ENCODE measurements at places on chromosomes 2 and 18.

GRCh38 chr2:96694816-96695455, 44.9 kb downstream of the LMAN2L start:
- no peak for DNase-seq

- peak; percentile 99 for DNase-seq
These were observed 204.6 kb downstream of the CTNNA2 start for GRCh38 chr2:79717364-79718007.

- no peak for DNase-seq
These were observed 263.5 kb downstream of the EPHA4 start for GRCh38 chr2:221308507-221309066.

DNA sequence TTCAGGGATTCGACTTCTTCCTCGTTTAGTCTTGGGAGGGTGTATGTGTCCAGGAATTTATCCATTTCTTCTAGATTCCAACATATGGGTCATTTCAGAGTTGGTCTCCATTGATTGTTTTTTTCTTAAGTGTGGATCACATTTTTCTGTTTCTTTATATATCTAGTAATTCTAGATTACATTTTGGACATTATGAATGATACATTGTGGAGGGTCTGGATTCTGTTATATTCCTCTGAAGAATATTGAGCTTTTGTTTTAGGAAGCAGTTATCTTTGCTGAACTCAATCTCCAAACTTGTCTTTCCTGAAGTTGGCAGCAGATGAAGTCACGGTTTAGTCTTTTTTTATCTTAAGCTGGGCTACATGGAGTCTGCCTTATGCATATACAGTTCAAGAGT, 9.3 kb downstream of the FAM228B start:
- no peak for DNase-seq

DNA sequence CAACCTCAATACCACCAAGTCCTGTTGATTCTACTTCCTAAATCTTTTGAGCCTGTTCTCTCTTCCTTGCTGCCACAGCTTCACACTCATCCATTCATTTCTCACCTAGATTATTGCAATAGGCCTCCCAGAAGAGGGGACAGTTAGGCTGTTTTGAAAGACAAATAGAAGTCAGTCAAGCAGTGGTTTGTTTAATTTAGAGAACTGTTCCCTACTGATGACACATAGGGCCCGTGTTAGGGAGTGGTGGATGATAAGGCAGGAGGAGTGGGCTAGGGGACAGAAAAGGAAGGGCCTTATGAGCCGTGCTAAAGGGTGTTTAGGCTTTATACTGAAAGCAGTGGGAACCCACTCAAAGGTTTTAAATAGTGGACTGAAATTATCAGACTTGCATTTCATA, 59.6 kb upstream of the ZFP36L2 start:
- no peak for DNase-seq

- no peak for DNase-seq
These were observed 40.9 kb downstream of the GYPC start for GRCh38 chr2:126696644-126697520.

DNA sequence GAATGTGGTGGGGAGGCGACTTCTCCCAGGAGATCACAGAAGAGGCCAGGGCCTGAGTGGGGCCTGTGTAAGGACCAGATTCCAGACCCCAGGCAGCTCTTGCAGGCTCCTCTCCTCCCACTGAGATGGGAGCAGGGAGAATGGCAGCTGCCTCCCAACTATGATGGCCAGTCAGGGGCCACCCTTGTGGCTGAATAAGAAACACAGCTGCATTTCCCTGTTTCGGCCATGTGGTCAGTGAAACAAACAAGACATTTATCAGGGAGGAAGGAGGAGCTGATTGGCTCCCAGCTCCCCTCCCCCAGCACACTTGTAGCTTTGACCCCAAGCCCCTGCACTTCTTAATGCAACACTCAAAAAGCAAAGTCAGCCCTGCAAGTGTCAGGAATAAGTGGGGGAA, 143.5 kb downstream of the CELF4 start:
- DNase-seq = no peak

GRCh38 chr18:23618862-23619387, 32.6 kb upstream of the NPC1 start:
- DNase-seq = no peak

- DNase-seq = peak; percentile 98
These were observed 5.8 kb downstream of the XRCC5 start for GRCh38 chr2:216114714-216115531.

GRCh38 chr2:19244460-19245363, 113.7 kb downstream of the OSR1 start:
- DNase-seq = no peak

- DNase-seq = no peak
These were observed 1277.0 kb upstream of the SLC39A10 start for GRCh38 chr2:194380011-194380410.

DNA sequence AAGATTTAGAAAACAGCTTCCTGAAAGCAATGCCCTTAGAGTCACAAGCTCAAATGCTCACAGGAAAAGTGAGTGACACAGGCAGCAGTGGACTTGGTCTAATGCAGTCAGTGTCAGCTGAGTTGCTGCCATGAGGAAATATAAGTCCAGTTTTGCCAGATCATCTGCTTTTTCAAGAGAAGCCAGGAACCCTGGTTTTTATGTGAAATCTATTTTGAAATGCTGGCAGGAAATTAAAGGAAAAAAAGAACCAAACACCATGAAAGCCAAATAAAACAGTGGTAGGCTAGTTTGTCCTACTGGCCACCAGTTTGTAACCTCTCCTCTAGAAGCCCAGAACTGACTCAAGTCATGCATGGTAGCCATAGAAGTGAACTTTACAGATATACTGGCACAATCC, 109.2 kb downstream of the THADA start:
- no peak for DNase-seq

Measured in RCC 7860 (cell line).